ENCODE measurements at places on chromosomes 3 and 15.

DNA sequence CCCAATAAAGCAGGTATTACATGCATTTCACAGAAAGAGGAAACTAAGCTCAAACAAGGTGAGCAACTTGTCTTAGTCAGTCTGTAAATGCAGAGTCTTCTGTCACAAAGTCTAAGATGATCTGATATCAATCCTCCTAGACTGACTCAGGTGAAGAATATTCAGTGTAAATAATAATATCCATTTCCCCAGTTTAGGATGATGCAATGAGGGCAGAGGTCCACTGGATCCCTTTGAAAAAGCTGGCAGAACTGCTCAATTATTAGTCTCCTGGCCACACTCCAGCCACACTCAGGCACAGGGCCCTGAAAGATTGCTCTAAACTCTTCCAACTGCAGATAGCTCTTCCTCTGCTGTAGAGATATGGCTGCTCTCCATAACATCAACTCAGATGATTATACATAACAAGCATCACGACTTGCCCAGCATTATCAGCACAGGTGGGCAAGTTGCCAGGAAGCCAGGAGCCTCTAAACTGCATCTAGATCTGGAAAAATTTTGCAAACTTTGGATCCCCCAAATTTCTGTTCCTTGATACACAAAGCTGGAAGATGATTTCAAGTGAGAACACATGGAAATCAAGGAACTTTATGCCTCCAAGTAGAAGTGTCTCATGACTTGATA, 129.8 kb upstream of the CPNE4 start:
- DNase-seq, result no peak

DNA sequence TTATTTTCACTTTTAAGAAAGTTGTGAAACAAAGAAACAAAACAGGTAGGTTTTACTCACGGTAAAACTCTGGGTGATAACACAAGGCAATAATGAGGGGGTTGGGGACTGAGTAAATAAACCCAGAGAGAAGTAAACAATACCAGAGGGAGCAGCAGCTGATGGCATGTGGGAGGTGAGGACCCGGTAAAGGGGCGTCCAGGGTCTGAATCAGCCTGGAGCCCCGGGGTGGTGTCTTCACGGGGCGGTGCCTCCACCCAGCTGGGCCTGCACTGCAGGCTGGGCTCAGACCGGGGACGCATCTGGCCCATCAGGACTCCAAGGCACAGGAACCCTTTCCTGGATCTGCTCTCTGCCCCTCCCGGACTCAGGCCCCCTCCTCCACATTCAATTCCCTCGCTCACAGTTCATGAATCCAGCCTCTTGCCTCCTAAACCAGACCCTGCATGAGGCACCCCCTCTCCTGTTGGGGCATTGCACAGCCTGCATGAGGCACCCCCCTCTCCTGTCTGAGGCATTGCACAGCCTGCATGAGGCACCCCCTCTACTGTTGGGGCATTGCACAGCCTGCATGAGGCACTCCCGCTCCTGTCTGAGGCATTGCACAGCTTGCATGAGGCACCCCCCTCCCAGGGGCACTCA, 73.9 kb upstream of the MFGE8 start:
- no peak for DNase-seq

GRCh38 chr15:48584090-48584811, 61.3 kb downstream of the FBN1 start:
- no peak for DNase-seq

DNA sequence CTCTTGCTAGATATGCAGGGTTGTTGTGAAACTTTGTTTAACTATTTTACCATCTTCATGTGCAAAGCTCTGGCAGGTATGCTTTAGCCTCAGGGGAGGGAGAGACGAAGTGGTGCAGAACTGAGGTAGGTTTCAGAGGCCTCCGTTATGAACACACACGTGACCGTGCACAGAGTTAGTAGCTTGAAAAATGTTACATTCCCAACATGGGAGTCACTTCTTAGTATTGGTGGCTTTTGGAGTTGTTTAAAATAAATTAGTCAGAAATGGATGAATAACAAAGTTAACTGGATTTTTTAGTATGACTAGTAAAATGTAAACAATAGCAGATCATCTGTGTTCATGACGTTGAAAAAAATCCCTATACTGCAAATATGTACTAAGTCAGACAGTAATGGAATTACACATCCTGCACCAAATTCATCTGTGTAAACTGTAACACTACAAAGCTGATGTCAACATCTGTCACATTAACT, 279.6 kb downstream of the KLF13 start:
- no peak for DNase-seq

DNA sequence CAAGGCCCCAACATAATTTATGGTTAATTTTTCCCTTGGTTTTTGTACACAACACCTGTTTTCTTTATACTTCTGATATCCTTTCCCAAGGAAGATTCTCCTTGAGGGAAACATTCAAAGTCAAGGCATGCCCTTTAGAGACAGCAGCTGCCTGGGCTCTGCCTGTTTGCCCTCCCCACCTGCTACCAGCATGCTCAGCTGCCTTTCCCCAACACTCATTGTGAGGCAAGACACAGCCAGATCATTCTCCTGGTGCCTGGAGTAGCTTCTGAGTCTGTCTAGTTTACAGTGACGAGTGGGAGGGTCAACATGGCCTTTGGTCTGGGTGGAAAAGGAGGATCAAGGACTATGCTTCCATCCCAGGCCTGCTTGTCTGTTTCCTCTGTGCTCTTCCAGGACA, 132.5 kb downstream of the EPHB1 start:
- DNase-seq, result no peak

All from Panc1 (cell line).